ENCODE measurements at places on chromosomes 6 and 20.

DNA sequence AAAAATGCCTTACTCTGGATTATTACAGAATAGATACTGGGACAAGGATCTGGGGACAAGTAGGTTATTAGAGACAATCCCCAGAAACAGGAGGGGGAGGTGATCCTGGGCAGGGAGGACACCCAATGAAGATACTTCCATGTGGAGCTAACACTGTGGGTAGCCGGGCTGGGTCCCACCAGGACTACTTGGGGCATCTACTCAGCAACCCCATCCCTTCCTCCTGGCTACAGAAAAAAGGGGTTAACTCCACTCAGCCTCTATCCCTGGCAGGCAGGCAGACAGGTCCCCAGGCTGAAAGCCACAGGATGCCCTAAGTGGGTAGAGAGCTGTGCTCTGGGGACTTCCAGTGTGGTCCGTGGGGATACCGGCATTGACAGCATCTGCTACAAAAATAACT is 68.0 kb upstream of the NXT1 start:
- DNase-seq, result no peak

- DNase-seq, result no peak
Measured at GRCh38 chr20:57415771-57416170, 24.6 kb downstream of the RBM38 start.

- DNase-seq, result no peak
Measured at GRCh38 chr20:38514185-38514584, 41.5 kb downstream of the RALGAPB start.

GRCh38 chr6:5215799-5216198 is 45.0 kb downstream of the LYRM4 start:
- DNase-seq, result no peak

GRCh38 chr6:87897663-87898062 is 150.0 kb upstream of the SPACA1 start:
- DNase-seq, result no peak
